Activated CD8-positive, alpha-beta memory T cell treated with anti-CD3 and anti-CD28 coated beads for 1 hour (primary cell): ENCODE measurements at places on chromosomes 13 and 19.
A peak's percentile ranks its signal among the peaks of the same experiment; 100 is the strongest.

DNA sequence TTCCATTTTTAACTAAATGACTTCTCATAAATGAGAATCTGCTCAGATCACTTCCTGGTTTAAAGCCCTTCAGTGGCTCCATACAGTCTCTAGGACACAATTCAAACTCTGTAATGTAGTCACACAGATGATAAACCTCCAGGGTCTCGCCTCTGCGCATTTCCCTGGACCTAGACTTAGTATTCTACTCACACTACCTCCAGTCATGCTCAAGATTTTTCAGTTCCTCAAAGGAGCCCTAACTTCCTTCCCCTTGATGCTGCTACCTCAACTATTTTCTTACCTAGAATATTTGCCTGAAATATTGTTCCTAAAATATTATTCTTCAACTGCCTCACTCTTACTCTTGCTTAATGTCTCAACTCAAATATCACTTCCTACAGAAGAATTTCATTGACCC, 86.7 kb upstream of the TPP2 start:
- no peak for DNase-seq

GRCh38 chr19:38839816-38840582, 8.4 kb upstream of the ECH1 start:
- no peak for DNase-seq

DNA sequence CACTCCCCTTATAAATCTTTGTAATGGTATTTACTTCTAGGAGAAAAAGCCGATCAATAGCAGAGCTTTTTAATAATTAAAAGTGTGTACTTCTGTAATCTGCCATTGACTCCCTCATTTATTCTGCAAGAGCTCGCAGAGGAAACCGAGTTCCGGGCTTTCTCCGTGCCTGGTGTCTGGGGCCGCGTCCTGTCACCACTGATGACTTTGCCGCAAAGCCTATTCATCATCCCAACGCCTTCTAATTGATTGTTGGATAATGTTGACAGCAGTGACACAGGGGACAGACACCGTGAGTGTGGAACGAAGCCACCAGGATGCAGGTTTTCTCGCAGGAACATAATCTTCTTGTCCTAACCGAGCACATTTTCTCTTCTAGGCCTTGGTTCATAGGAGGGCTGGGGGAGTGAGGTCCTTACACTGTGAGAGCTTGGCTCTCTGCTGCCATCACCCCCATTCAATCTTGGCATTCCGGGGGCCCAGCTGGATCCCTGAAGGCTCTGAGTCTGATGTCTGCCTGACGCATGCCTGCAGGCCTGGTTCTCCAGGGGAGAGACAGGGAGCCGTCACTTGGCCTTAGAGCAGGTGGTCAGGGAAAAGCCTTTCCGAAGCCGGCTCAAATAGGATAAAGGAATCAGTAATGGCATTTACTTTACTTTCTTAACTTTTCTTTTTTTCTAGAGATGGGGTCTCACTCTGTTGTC, 110.3 kb downstream of the KDM4B start:
- DNase-seq: no peak

DNA sequence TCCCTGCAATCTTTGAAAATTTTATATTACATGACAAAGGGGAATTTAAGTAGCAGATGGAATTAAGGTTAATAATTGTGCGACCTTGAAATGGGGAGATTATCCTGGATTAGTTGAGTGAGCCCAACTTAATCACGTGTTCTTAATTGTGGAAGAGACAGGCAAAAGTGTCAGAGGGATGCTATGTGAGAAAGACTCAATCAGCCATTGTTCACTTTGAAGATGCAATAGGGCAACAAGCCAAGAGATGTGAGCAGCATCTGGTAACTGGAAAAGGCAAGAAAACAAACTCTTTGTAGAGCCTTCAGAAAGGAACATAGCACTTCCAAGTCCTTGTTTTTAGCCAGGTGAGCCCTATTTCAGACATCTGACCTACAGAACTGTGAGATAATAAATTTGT, 247.7 kb downstream of the SLITRK1 start:
- no peak for DNase-seq

- no peak for DNase-seq
Observed at GRCh38 chr19:44810234-44811121, 1.6 kb downstream of the BCAM start.

- DNase-seq: no peak
Observed at GRCh38 chr13:68345963-68346531, 1115.9 kb upstream of the PCDH9 start.

- DNase-seq: no peak
Observed at GRCh38 chr13:79988573-79988972, 352.4 kb downstream of the SPRY2 start.

DNA sequence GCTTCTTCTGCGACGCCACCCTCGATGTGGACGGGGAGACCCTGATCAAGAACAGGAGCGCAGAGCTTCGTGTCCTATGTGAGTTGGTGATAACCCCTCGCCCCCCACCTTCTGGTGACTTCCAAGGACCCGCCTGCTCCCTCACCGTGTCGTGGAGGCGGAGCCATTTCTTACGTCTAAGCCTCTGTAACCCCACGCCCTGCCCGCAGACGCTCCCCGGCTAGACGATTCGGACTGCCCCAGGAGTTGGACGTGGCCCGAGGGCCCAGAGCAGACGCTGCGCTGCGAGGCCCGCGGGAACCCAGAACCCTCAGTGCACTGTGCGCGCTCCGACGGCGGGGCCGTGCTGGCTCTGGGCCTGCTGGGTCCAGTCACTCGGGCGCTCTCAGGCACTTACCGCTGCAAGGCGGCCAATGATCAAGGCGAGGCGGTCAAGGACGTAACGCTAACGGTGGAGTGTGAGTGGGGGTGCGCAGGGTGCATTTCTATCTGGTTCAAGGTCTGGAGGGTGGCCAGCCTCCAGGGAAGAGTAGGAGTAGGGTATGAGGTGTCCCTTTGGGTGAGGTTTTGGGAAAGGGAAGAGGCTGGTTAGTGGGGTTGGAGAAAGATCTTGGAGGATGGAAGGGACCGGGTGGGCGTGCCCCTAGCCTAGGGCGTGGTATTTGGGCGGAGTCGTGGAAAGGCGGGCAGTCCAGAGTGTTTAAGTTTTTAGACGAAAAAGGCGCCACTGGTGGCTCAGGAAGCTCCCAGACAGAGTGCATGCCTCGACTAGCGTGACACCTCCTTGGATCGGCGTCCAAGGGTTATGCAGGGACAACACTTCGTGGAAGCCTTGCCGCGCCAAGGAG, 3.3 kb downstream of the ICAM5 start:
- no peak for DNase-seq

GRCh38 chr13:107807306-107808073, 407.8 kb downstream of the LIG4 start:
- no peak for DNase-seq

DNA sequence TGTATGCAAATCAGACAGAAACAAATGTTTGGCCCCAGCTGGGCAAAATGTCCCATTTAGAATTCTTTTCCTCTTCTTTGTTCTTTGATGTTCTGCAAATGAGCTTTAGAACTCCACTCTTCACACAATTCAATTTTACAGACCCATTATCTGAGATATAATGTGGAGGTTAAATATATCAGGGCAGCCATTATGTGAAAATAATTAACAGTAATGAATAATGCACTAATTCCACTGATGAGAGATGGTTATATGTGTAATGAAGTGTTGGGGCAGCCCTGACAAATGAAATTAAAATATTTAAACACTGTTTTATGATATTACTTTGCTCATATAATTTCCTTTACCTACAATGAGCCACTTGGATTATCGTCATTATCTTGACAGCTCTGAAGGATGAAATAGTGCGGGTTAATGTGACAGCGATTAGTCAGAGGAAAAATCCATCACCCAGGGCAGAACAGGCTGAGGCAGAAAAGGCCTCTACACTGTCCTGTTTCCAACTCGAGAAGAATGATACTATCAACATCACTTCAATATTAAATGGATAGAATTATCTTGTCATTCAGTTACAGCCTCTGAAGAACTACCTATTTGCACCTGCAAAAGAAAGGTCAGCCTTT, 321.1 kb downstream of the RBM26 start:
- DNase-seq: no peak

DNA sequence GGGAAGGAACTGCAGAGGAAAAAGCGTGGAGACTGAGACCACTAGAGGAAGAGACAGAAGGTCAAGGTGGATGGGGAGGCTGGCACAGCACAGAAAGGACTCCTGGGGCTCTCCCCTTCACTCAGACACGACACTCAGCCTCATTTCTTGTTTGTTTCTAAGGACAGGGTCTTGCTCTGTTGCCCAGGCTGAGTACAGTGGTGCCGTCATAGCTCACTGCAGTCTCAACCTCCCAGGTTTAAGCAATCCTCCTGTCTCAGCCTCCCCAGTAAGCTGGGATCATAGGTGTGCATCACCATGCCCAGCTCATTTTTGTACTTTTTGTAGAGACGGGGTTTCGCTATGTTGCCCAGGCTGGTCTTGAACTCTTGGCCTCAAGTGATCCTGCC, 11.4 kb upstream of the SEMA6B start:
- no peak for DNase-seq

DNA sequence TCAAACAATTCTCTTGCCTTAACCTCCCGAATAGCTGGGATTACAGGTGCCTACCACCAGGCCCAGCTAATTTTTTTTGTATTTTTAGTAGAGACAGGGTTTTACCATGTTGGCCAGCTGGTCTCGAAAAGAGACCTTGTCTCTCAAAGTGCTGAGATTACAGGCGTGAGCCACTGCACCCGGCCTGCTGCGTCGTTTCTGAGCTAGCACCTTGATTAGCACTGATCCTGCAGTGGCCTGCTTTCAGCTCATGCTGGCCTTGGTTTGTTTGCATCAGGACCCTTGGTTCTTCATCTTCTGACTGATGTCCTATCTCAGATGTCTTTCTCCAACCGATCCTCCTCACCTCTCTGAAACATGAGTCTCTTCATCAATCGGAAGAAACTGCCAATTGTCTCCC, 4.9 kb upstream of the TFDP1 start:
- no peak for DNase-seq

GRCh38 chr19:3281026-3281425, 56.6 kb downstream of the CELF5 start:
- no peak for DNase-seq

DNA sequence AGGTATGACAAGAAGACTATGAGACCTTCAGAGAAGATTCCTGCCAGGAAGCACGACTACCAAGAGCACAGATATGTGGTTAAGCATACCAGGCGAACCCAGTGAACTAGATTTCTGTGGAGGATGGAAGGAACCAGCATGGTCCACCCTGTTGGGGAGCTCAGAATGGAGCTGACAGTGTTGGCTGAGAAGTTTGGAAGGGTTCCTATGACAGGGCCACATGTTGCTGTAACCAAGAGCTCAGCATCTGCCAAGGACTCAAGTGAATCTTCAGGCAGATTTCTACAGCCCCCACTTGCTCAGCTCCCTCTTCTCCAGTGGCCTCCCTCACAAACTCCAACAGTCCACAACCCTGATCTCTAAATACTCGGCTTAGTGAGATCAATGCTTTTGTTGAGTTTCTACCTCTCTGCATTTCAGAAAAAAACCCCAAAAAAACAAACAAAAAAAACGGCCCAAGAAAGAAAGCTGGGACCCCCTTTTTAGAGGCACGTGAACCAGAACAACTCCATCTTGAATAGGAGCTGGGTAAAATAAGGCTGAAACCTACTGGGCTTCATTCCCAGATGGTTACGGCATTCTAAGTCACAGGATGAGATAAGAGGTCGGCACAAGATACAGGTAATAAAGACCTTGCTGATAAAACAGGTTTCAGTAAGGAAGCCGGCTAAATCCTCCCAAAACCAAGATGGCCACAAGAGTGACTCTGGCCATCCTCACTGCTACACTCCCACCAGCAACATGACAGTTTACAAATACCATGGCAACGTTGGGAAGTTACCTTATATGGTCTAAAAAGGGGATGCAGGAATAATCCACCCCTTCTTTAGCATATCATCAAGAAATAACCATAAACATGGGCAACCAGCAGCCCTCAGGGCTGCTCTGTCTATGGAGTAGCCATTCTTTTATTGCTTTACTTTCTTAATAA, 691.1 kb downstream of the UQCRFS1 start:
- DNase-seq: no peak

DNA sequence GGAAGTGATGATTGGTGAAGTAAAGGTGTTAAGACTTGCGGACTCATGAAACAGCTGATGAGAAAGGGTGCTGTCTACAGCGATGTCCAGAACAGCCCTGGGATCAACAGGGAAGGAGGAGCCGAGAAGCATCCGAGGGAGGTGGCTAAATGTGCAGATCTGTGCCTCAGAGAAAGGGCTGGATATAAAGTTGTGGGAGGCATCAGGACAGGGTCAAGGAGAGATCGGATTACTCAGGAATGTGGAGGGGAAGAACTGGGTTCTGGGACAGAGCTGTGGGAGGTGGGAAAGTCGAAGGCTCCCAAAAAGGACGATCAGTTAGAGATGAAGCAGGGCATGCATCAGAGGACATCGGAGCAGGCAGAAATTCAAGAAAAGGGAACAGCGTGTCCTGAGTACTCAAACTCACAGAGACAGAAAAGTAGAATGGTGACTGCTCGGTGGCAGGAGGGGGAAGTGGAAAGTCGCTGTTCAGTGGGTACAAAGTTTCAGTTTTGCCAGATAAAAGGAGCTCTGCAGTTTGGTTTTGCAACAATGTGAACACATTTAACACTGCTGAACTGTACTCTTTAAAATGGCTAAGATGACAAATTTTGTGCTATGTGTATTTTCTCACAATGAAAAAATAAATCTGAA, 1.9 kb downstream of the SIGLEC14 start:
- no peak for DNase-seq

GRCh38 chr13:72217142-72217541, 350.1 kb upstream of the DACH1 start:
- DNase-seq: no peak

DNA sequence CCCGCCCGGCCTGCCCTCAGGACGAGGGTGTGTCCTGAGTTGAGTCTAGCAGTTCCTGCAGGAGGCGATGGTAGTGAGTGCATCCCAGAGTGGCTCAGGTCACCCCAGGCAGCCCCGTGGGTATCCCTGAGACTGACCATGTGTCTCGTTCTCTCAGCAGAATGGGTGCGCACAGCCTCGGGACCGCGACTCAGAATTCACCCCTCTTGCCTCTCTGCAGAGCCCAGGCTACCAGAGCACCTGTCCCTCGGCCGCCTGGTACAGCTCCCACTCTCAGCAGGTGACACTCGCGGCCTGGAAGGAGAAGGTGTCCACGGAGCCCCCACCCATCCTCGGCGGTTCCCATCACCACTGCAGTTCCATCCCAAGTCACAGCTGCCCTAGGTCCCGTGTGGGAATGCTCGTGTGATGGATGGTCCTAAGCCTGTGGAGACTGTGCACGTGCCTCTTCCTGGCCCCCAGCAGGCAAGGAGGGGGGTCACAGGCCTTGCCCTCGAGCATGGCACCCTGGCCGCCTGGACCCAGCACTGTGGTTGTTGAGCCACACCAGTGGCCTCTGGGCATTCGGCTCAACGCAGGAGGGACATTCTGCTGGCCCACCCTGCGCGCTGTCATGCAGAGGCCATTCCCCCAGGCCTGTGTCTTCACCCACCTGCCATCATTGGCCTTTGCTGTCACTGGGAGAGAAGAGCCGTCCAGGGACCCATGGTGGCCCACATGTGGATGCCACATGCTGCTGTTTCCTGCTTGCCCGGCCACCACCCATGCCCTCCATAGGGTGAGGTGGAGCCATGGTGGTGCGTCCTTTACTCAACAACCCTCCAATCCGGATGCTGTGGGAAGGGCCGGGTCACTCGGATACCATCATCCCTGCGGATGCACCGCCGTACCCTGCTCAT, 87.1 kb upstream of the MCF2L start:
- DNase-seq: no peak

- DNase-seq: peak; percentile 17
Observed at GRCh38 chr19:54430306-54431254, 15.3 kb downstream of the TTYH1 start.

GRCh38 chr13:113187263-113187669, 21.2 kb downstream of the PCID2 start:
- no peak for DNase-seq

GRCh38 chr13:51999510-51999911, 11.7 kb downstream of the ATP7B start:
- DNase-seq: no peak

GRCh38 chr19:926589-927350, 935 bp downstream of the ARID3A start:
- DNase-seq: no peak
